Renal cortex interstitium (tissue), 15 donors: ENCODE measurements at places on chromosomes 6 and 20. TPM values are rescaled to one million over a fixed set of nuclear protein-coding genes. Genes with fewer than 3 reads are reported as not detected.

Gene TRAM2
- 46.4 TPM for polyA plus RNA-seq

Gene HDGFL1
- polyA plus RNA-seq = not detected

Gene CRNKL1
- 47.9 TPM for polyA plus RNA-seq

Gene PNPLA1
- polyA plus RNA-seq = 1.7 TPM

Gene FOXF2
- polyA plus RNA-seq = 0.24 TPM

Gene MTFR2
- polyA plus RNA-seq = 2.7 TPM

Gene FAM217A
- polyA plus RNA-seq = 4.0 TPM

Gene LY6G5B
- polyA plus RNA-seq = 25.3 TPM

Gene MEP1A
- polyA plus RNA-seq = not detected

Gene IL17A
- not detected for polyA plus RNA-seq

Gene SIRPA
- polyA plus RNA-seq = 24.4 TPM

Gene CD93
- polyA plus RNA-seq = 41.0 TPM

Gene WFDC10A
- polyA plus RNA-seq = not detected

Gene TCP11
- polyA plus RNA-seq = 2.8 TPM

Gene STK4
- 19.8 TPM for polyA plus RNA-seq
